ENCODE measurements at places on chromosomes 5 and 9. TPM values are rescaled to one million over a fixed set of nuclear protein-coding genes. Genes with fewer than 3 reads are reported as not detected.

DNA sequence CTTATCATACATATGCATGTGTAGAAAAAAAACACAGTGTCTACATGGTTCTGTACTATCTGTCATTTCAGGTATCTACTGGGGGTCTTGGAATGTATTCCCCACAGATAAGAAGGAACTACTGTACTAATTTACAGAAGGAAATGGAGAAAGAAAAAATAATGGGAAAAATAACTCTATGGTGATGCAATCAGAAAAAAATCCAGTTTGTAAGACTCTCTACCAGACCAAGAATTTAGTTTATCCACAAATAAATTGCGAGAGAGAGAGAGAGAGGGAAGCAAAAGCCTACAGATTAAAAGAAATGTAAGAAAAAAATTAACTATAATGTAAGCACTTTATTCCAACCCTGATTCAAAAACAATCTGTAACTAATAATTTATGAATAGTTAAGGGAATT lies 708.6 kb upstream of the ZNF608 start:
- no peak for DNase-seq

HMMR gene
- 77.8 TPM for total RNA-seq

CSF2 gene
- 4.7 TPM for total RNA-seq

TAF11L10 gene
- total RNA-seq = not detected

GRCh38 chr5:154758977-154759376 lies 3.8 kb downstream of the LARP1 start:
- no peak for DNase-seq

GRCh38 chr9:110825950-110826349 lies 157.4 kb downstream of the MUSK start:
- DNase-seq = no peak

- peak; percentile 85 for DNase-seq
Measured at GRCh38 chr9:127004946-127005769, 90.6 kb downstream of the RALGPS1 start.

Measured in activated CD4-positive, alpha-beta T cell treated with anti-CD3 and anti-CD28 coated beads, Interleukin-2, amount 10 ng/mL, durations not matched to agents 7 days and 5 days (primary cell).